ENCODE measurements at places on chromosomes 12 and 14.

DNA sequence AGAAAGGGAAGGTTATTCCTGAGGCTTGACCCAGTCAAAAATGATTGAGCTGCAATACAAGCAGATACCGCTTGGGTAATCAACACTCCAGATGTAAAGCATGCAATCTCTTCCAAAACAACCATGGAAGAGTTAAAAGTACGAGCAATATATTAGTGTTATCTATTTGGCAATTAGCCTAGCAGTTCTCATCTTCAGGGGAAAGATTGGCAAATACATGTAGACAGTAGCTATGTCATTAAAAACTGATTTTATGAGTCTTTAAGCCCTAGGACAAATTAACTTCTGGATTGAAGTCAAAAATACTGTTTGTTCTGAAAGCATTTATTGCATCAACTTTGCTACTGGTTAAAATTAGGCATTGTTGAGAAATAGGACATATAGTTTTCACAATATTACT lies 9.3 kb upstream of the GYS2 start:
- no peak for DNase-seq
- no peak overlapping the region for H3K4me3 ChIP-seq
- H3K36me3 ChIP-seq = no peaks in the 10 kb centered on the region

DNA sequence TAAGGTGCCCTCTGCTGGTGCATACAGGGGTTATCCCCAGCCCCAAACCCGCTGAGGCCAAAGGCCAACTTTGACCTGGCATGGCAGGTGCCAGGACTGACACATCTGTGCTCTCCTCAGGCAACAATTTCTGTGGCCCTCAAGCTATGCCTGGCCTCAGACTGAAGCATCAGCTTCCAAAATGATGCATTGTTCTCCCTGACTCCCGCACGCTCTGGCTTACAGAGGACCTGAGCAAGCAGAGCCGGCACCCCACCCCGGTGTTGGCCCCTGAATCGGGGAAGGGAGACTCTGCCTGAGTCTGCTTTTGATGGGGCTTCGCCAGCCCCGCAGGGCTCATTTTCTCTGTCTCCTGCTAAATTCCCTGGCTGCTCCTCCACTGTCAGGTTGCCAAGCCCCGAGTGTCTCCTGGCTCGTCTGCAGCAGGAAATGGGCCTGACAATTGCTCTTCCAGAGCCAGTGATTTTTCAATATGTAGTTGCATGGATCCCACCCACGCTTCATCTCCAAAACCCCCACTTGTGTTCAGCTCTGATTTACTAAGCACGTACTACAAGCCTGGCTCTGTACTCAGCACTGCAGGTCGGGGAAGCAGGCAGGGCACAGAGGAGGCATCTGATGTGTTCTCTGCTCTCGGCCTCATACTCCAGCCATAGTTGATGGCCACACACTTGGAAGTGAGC lies 126.1 kb downstream of the SLC38A6 start:
- H3K36me3 ChIP-seq = no peaks in the 10 kb centered on the region
- DNase-seq = no peak
- H3K4me1 ChIP-seq = peaks cover 32% of the 10 kb centered on the region
- H3K27me3 ChIP-seq = no peaks in the 10 kb centered on the region
- no peak overlapping the region for H3K27ac ChIP-seq
- no peak overlapping the region for H3K4me3 ChIP-seq

DNA sequence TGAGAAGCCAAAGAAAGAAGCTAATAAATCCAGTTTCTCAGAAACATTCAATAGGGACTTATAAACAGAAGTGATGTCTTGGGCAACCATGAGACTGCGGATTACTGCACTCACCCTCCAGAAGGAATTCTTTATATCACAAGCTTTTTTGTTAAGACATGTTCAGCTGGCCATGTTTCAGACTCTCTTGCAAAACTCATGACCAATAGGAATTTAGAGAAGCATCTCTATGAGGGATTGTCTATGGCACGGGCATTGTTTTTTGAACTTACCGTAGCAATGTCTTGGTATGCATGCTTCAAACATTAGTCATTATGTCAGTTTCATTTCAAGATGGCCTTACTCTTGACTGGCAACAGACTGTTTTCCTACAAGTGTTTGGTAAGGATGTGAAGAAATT lies 15.5 kb upstream of the ZNF268 start:
- H3K36me3 ChIP-seq = no peaks in the 10 kb centered on the region
- H3K4me1 ChIP-seq = no peaks in the 10 kb centered on the region
- H3K27ac ChIP-seq = no peak overlapping the region
- no peak for DNase-seq

- H3K27ac ChIP-seq = no peak overlapping the region
- no peak for DNase-seq
- H3K36me3 ChIP-seq = no peaks in the 10 kb centered on the region
- peaks cover 12% of the 10 kb centered on the region for H3K27me3 ChIP-seq
- no peak overlapping the region for H3K4me3 ChIP-seq
These were observed 29.2 kb downstream of the BBS10 start for GRCh38 chr12:76318773-76319594.

- H3K36me3 ChIP-seq = no peaks in the 10 kb centered on the region
- no peak for DNase-seq
- no peaks in the 10 kb centered on the region for H3K27me3 ChIP-seq
- H3K27ac ChIP-seq = no peak overlapping the region
- H3K4me1 ChIP-seq = peaks cover 14% of the 10 kb centered on the region
These were observed 170.1 kb downstream of the NRXN3 start for GRCh38 chr14:78340250-78340649.

- no peak for DNase-seq
- no peak overlapping the region for H3K4me3 ChIP-seq
- peaks cover 8% of the 10 kb centered on the region for H3K4me1 ChIP-seq
- no peaks in the 10 kb centered on the region for H3K27me3 ChIP-seq
These were observed 22.8 kb downstream of the FMNL3 start for GRCh38 chr12:49684310-49684854.

- H3K4me3 ChIP-seq = no peak overlapping the region
- H3K36me3 ChIP-seq = no peaks in the 10 kb centered on the region
- peaks cover 4% of the 10 kb centered on the region for H3K4me1 ChIP-seq
- no peaks in the 10 kb centered on the region for H3K27me3 ChIP-seq
- no peak overlapping the region for H3K27ac ChIP-seq
These were observed 113.3 kb downstream of the TTC8 start for GRCh38 chr14:88937706-88938105.

- peaks cover 7% of the 10 kb centered on the region for H3K4me1 ChIP-seq
- no peak overlapping the region for H3K27ac ChIP-seq
- H3K4me3 ChIP-seq = peak overlapping the region; percentile 73
- no peak for DNase-seq
These were observed 544 bp upstream of the TDP1 start for GRCh38 chr14:89955022-89955744.

- H3K4me1 ChIP-seq = peaks cover 6% of the 10 kb centered on the region
- H3K27ac ChIP-seq = no peak overlapping the region
- H3K27me3 ChIP-seq = no peaks in the 10 kb centered on the region
- H3K36me3 ChIP-seq = no peaks in the 10 kb centered on the region
- DNase-seq = no peak
These were observed 223.7 kb downstream of the CHST11 start for GRCh38 chr12:104680491-104680890.

- no peak overlapping the region for H3K27ac ChIP-seq
- H3K4me1 ChIP-seq = peaks cover 2% of the 10 kb centered on the region
- no peak overlapping the region for H3K4me3 ChIP-seq
- no peaks in the 10 kb centered on the region for H3K36me3 ChIP-seq
- no peaks in the 10 kb centered on the region for H3K27me3 ChIP-seq
These were observed 146.3 kb upstream of the KRAS start for GRCh38 chr12:25397001-25397400.

- peak; percentile 78 for DNase-seq
- H3K27ac ChIP-seq = no peak overlapping the region
- peak overlapping the region; percentile 47 for H3K4me3 ChIP-seq
These were observed 117.9 kb upstream of the TMPO start for GRCh38 chr12:98397323-98398105.

GRCh38 chr14:93759719-93760307 lies 28.5 kb downstream of the PRIMA1 start:
- H3K4me3 ChIP-seq = no peak overlapping the region
- no peak overlapping the region for H3K27ac ChIP-seq
- H3K27me3 ChIP-seq = no peaks in the 10 kb centered on the region
- H3K36me3 ChIP-seq = no peaks in the 10 kb centered on the region
- peaks cover 11% of the 10 kb centered on the region for H3K4me1 ChIP-seq

GRCh38 chr12:49648712-49649003 lies 25.3 kb downstream of the PRPF40B start:
- H3K27ac ChIP-seq = no peak overlapping the region
- peaks cover 59% of the 10 kb centered on the region for H3K36me3 ChIP-seq
- no peaks in the 10 kb centered on the region for H3K27me3 ChIP-seq
- DNase-seq = no peak

- no peaks in the 10 kb centered on the region for H3K27me3 ChIP-seq
- H3K4me1 ChIP-seq = peaks cover 24% of the 10 kb centered on the region
- no peak overlapping the region for H3K4me3 ChIP-seq
- H3K27ac ChIP-seq = peak overlapping the region; percentile 38
These were observed 196.2 kb upstream of the C14orf180 start for GRCh38 chr14:104383088-104383995.

DNA sequence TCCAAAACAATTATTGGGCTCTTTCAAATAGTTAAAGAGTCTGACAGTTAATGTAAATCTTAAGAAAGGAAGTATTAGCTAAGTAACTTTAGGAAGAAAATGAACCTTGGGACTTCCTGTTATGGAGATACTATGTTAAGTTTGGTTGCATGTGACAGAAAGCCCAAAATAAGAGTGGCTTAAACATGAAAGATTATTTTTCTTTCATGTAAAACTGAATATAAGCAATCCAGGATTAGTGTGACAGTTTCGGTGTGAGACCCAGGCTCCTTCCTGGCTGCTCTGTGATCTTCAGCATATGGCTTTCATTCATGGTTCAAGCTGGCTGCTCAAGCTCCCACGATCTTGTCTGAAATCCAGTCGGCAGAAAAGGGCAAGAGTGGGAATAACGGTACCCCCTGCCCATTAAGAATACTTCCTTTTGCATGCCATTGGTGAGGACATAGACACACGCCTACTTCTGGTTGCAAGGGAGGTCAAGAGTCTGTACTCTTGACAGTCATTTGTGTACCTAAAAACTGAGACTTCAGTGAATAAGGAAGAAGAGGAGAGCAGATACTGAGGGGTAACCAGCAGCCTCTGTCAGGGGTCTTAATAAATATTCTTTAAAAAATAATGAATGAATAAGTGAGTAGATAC lies 2.2 kb upstream of the RPAP3 start:
- H3K36me3 ChIP-seq = no peaks in the 10 kb centered on the region
- peaks cover 1% of the 10 kb centered on the region for H3K4me1 ChIP-seq
- no peaks in the 10 kb centered on the region for H3K27me3 ChIP-seq
- no peak overlapping the region for H3K27ac ChIP-seq

GRCh38 chr12:30187426-30187825 lies 403.7 kb upstream of the TMTC1 start:
- no peaks in the 10 kb centered on the region for H3K36me3 ChIP-seq
- H3K4me1 ChIP-seq = no peaks in the 10 kb centered on the region
- no peak overlapping the region for H3K27ac ChIP-seq

GRCh38 chr12:52248541-52249461 lies 15.8 kb downstream of the KRT7 start:
- H3K4me3 ChIP-seq = no peak overlapping the region
- no peak overlapping the region for H3K27ac ChIP-seq
- no peaks in the 10 kb centered on the region for H3K4me1 ChIP-seq
- H3K36me3 ChIP-seq = no peaks in the 10 kb centered on the region

GRCh38 chr14:32513571-32514009 lies 184.5 kb downstream of the AKAP6 start:
- no peak overlapping the region for H3K4me3 ChIP-seq
- peaks cover 3% of the 10 kb centered on the region for H3K4me1 ChIP-seq
- H3K27ac ChIP-seq = no peak overlapping the region
- no peaks in the 10 kb centered on the region for H3K27me3 ChIP-seq
- DNase-seq = no peak

DNA sequence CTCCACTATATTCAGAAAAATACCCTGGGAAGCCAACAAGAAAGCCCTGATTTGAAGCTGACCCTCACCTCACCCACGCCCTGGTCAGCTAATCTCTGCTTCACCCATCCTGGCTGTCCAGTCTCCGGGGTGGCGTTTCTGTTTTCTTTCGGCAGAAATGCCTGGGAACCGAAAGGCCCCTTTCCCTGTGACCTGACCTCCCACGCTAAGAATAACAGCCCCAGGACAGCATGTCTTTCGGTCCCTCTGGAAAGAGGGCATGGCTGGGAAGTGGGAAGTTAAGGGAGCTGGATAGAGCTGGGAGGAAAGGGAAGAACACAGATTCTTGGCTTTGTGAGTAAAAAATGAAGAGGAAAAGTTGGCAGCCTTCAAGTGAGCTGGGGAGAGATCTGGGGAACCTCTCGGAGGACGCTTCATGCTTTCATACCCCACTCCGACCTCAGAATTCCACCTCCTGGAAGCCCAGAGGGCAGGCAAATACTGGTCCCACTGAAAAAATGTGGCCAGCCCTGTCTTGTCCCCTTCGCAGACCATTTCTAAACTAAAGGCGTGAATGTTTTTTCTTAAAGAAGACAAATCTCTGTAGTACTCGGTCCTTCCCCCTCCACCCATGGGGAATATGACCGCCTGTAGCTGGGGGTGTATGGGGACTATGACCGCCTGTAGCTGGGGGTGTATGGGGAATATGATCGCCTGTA lies 163.0 kb upstream of the FKBP4 start:
- H3K27ac ChIP-seq = no peak overlapping the region
- no peaks in the 10 kb centered on the region for H3K36me3 ChIP-seq
- no peaks in the 10 kb centered on the region for H3K27me3 ChIP-seq
- H3K4me1 ChIP-seq = no peaks in the 10 kb centered on the region
- DNase-seq = no peak

- no peak overlapping the region for H3K4me3 ChIP-seq
- DNase-seq = no peak
- no peaks in the 10 kb centered on the region for H3K36me3 ChIP-seq
- no peaks in the 10 kb centered on the region for H3K27me3 ChIP-seq
- no peak overlapping the region for H3K27ac ChIP-seq
These were observed 301.4 kb upstream of the NOS1 start for GRCh38 chr12:117662620-117663395.

DNA sequence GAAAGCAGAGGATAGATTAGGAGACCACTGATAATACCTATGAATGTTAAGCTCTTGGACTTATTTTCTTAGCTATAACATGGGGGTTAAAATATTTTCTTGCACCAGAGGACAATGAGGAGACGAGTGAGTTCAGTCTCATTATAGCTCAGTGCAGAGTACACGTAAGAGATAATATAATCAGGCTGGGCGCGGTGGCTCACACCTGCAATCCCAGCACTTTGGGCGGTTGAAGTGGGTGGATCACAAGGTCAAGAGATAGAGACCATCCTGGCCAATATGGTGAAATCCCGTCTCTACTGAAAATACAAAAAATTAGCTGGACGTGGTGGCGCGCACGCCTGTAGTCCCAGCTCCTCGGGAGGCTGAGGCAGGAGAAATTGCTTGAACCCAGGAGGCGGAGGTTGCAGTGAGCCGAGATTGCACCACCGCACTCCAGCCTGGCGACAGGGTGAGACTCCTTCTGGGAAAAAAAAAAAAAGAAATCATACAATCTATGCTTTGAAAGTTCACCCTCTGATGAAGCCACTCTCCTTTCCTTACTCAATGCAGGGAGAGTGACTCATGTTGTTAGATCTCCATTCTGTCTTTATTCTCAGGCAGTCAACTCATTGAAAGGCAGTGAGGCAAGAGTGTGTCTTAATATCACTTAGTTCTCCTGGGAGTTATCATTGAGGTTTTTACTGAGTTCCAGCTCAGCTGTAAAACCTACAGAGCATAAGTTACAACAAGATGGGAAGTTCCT lies 134.2 kb downstream of the SYNE2 start:
- no peak overlapping the region for H3K27ac ChIP-seq
- peak; percentile 2 for DNase-seq
- H3K36me3 ChIP-seq = peaks cover 78% of the 10 kb centered on the region
- H3K4me1 ChIP-seq = no peaks in the 10 kb centered on the region
- H3K27me3 ChIP-seq = no peaks in the 10 kb centered on the region

- H3K27ac ChIP-seq = no peak overlapping the region
- H3K4me3 ChIP-seq = no peak overlapping the region
- no peaks in the 10 kb centered on the region for H3K36me3 ChIP-seq
These were observed 422.9 kb downstream of the SNAPC1 start for GRCh38 chr14:62185078-62185477.
